Stimulated activated CD4-positive, alpha-beta T cell treated with anti-CD3 and anti-CD28 coated beads, TNF-alpha, amount 100 ng/mL, for 24 hours (primary cell): ENCODE measurements at places on chromosomes 3 and 15.

GRCh38 chr15:41782371-41783282 is 8.3 kb downstream of the MAPKBP1 start:
- no peak for DNase-seq

DNA sequence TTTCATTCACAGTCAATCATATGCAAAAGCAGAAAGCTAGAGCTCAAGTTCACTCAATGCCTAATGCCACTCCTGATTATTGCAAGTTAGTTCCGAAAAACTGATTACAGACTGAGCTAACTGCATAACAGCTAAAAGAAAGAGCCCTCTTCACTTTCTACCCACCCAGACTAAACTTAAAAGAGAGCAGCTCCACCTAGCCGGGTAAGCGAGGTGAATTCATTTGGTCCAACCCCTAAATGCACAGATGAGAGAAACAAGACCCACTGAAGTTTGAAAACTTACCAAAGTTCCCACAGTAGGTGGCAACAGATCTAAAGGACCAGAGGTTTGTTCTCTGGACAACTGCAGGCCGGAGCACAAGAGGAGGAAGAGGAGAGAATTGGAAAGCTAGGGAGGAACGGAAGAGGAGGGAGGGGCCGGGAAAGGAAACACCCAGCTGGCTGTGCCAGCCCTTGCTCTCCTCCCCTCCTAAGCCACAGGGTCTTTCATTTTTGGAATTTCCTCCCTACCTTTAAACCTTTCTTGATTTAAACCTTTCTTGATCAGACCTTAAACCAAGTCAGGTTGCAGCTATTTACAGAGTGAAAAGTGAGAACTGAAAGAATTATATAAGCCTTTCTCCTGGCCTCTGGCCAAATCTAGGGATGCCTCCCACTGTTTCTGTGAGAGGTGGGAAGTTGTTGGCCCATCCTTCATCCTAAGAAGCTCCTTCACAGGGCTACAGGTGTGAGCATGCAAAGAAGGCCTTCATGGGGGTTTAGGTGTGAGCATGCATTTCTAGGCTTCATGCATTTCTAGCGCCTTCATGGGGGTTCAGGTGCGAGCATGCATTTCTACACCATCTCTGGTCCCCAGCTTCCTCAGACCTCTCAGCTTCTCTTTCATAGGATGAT is 114.7 kb upstream of the LMOD3 start:
- DNase-seq, result no peak

DNA sequence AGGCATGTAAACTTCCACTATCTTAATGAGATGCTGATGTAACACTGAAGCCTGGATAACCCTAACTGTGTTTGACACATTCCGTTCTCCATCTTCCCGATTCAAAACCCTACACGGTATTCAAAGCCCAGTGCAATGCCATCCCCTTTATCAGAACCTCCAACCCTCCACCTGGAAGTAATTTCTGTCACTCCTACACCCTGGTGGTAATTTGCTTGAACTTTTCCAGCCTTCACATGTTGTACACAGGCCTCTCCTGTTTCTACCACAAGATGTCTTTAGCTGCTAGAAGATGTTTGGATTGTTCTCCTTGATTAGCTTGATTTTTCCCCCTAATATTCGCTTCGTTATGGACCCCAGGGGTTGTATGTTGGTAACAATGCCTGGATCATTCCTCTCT is 208.9 kb downstream of the CHST2 start:
- no peak for DNase-seq

- no peak for DNase-seq
These were observed 82.5 kb downstream of the SOX2 start for GRCh38 chr3:181794011-181794790.

DNA sequence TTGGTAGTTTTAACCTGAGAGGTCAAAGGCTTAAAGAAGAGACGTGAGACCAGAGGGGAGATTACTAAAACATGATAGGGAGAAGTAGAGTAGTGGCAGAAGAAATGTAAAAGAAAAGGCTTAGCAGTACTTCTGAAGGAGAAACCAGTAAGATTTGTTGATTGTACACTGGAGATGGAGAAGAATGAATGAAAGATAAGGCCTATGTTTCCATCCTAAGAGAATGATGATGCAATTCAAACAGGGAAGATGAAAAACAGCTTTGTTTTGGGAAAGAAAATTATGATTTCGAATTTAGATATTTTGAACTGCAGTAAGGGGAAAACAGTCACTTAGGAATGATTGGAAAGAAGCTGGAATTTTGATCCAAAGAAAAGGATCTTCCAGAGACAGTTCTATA is 97.4 kb upstream of the PLXND1 start:
- no peak for DNase-seq

DNA sequence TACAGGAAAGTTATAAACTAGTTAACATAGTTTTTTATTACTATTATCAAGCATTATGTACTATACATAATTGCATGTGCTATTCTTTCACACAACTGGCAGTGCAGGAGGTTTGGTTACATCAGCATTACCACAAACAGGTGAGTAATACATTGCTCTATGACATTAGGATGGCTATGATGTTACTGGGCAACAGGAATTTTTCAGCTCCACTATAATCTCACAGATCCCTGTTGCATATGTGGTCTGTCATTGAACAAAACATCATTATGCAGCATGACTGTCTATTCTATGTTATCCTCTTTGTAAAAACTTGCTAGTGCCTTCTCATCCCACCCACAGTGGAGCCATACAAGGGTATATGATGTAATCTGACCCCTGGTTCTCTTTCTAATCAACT is 36.5 kb upstream of the PDZRN3 start:
- DNase-seq, result no peak

DNA sequence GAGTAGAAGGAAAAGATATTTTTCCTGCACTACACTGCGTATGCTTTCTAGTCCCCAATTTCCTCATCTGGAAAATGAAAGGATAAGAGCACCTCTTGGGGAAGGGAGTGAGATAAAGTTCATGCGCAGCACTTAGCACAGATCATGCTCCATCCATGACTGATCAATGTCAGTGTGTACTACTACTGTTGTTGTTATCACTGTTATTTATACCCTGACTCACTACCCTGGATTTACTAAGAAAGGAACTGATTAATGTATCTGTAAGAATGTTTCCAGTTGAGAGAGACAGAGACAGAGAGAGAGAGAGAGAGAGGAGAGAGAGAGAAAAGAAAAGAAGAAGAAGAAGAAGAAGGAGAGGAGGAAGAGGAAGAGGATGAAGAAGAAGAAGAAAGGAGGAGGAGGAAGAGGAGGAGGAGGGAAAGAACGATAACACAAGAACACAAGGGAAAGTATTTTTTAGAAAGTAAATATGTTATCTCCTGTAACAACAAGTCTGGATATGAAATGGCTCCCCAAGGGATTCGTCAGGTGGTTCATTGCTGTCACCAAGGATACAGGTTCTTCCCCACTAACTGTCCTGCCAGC is 212.2 kb upstream of the PROK2 start:
- no peak for DNase-seq

DNA sequence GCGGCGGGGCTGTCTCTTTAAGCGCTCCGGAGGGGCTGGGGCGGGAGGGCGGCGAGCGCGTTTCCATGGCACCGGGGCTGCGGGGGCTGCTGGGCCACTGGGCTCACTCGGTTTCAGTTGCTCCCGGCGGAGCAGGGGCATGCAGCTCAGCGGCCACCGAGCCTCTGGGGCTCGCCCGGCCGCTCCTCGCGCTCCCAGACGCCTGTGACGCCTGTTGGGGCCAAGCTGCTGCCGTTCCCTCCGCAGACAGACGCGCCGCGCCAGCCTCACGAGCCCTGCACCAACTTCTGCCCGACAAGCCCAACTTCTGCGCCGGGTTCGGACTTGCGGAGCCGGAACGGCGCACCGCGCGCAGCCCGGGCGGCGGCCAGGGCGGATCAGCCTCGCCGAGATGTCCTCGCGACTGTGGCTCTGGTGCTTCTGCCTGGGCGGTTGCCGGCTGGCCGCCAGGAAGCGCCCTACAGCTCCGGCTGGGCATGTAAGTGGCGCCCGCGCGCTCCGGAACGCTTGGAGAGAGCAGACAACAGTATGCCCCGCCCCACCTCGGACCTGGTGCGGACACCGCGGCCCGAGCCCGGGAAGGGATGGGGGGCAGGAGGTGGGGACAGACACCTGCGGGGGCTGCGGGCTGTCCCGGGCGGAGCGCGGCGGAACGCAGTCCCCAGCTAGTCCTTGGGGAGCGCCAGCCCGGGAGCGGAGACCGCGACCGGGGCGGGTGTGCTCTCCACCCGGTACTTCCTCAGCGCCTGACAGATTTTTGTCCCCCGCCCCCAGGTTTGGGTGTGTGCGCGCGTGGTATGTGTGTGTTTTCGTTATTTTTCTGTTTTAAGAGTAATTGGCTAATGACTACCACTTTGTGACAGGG is 154.1 kb upstream of the GOLIM4 start:
- peak; percentile 7 for DNase-seq

DNA sequence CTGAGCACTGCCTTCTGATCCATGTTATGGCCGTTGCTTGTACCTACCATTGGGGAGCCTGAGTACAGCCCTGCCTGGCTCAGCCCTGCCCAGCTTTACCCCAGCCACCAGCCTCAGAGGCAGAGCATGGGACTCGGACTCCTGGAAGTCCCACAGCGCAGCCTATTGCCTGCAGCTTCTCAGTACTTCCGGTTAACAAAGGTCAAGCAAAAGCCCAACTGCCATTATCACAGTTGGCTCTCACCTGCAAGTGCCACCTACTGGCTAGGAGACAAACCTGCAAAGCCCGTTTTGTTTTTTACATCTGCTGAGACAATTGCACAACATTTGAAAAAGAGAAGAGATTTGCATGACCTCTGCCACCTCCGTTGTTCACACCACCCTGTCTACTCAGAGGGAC is 1081.7 kb downstream of the NAALADL2 start:
- DNase-seq, result no peak

DNA sequence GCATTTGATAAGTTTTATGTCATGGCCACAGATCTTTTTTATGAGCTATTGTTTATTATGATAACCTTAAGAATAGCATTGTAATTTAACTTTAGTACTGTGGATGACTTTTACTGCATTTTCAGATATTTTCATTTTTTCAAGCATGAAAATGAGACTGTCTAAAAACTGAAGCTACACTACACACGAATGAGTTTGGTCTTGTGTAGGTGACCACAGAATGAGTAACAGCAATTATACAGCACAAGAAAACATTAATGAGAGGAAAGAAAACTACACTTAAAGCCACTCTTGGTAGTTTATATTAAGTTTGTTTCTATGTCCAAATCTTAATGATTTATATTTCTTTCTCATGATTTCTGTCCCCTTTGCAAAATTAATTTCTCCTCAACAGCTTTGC is 809.2 kb downstream of the NAALADL2 start:
- no peak for DNase-seq

DNA sequence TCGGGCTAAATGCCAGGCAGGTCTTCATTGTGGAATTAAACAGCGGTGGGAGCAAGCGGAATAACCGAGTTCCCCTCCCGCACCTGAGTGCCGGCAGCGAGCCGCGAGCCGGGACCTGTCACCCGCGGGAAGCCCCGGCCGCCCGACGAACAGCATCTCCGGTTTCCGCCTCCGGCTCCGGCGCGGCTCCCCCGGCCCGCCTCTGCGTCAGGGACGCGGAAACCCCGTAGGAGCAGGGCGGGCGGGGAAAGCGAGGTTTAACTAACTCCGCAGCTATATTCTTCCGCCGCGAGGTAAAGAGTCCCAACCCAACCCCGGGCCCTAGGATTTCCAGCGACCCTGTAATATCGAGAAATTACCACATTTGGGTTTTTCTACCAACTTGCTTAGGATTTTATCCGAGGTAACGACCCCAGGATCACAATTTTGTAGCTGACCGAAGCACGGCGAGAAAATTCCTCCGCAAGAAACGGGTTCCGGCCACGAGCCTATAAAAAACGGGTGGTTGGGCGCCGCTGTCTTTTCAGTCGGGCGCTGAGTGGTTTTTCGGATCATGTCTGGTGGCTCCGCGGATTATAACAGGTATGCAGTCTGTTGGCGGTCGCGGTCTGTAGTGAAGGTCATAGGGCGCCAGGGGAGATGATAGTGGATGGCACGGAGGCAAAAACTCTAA is at the start of gene EIF4A2:
Gene EIF4A2, plus strand, starts transcription at position 520 of the 673 bp plus-strand sequence. Its CDS starts 34 bp downstream, at position 554.
- peak; percentile 83 for DNase-seq

DNA sequence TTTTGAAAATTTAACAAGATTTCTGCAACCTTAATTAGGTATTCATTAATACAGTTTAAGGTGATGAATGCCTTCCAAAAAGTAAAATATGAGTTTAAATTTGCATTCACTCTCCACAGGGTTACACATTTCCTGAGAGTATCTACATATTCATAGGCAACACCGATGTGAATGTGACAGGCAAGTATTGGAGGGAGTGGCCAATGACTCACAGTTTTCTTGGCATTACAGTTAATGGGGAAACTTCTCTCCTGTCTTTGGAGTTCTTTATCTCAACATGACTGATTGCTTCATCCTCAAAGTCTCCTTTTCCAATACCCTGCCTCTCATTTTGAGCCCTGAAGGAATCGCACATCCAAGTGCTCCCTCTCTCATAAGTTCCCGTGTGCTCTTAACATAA is 181.9 kb upstream of the CHL1 start:
- no peak for DNase-seq

- no peak for DNase-seq
These were observed 11.8 kb upstream of the SCN10A start for GRCh38 chr3:38827791-38828190.

GRCh38 chr15:65638109-65638508 is 16.4 kb downstream of the SLC24A1 start:
- DNase-seq, result no peak

- DNase-seq, result no peak
These were observed 121.7 kb downstream of the EDEM1 start for GRCh38 chr3:5309171-5309570.

GRCh38 chr3:79085171-79085570 is 682.6 kb downstream of the ROBO1 start:
- no peak for DNase-seq

DNA sequence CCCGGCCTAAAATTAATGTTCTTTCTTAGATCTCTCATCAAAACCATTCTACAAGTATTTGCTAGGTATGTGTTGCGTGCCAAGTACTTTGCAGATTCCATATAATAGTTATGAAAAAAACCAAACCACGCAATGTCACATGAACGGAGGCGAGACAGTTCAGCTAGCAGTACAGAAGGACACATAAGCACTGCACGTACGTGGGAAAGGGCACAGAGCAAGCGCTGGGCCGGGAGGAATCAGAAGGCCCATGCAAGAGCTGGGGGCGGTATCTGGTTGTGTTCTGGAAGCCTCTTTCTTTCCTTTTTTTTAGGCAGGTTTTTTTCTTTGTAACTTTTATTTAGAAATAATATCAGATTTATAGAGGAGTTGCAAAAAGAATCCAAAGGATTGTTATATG is 11.3 kb downstream of the PDIA5 start:
- DNase-seq, result no peak

DNA sequence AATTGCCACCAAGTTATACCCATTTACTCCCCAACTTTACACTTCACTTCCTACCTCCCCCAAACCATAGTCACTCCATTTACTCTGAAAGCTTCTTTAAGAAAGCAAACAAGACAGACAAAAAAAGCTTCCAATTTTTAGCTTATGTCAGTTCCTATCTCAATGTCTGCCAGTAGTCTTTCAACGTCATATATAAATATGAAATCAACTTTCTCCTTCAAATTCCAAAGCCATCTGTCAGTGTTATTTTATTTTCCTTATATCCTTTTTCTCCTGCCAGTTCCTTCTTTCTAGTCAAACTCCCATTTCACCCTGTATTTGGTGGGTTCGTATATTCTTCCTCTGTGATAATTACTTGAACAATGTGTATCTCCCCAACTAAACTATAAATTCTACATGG is 85.8 kb upstream of the CMC1 start:
- no peak for DNase-seq
